Activated CD4-positive, alpha-beta T cell treated with anti-CD3 and anti-CD28 coated beads, Interleukin-2, amount 10 ng/mL, durations not matched to agents 24 days and 14 days (primary cell): ENCODE measurements at places on chromosomes 2 and 18. TPM values are rescaled to one million over a fixed set of nuclear protein-coding genes. Genes with fewer than 3 reads are reported as not detected.

DNA sequence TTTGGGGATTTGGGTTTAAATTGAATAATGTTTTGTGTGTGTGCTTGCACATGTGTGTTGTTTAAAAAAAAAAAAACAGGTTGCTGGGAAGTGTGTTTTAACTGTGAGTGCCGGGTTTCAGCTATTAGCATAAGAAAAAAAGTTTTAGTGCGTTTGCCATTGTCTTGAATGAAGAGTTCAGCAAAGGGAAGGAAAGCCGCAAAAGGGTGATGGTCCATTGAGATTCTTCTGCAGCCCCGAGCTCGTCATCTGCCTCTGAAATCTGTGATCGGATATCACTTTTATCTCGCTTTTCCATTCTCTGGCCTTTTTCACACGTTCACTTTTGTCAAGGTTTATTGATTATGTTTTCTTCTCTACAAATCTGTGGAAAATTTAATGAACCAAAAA lies 4.7 kb downstream of the GLI2 start:
- no peak overlapping the region for H3K27ac ChIP-seq
- H3K4me3 ChIP-seq, result no peak overlapping the region
- peaks cover 5% of the 10 kb centered on the region for H3K4me1 ChIP-seq
- no peak for DNase-seq
- H3K36me3 ChIP-seq, result no peaks in the 10 kb centered on the region
- peaks cover 75% of the 10 kb centered on the region for H3K27me3 ChIP-seq

DNA sequence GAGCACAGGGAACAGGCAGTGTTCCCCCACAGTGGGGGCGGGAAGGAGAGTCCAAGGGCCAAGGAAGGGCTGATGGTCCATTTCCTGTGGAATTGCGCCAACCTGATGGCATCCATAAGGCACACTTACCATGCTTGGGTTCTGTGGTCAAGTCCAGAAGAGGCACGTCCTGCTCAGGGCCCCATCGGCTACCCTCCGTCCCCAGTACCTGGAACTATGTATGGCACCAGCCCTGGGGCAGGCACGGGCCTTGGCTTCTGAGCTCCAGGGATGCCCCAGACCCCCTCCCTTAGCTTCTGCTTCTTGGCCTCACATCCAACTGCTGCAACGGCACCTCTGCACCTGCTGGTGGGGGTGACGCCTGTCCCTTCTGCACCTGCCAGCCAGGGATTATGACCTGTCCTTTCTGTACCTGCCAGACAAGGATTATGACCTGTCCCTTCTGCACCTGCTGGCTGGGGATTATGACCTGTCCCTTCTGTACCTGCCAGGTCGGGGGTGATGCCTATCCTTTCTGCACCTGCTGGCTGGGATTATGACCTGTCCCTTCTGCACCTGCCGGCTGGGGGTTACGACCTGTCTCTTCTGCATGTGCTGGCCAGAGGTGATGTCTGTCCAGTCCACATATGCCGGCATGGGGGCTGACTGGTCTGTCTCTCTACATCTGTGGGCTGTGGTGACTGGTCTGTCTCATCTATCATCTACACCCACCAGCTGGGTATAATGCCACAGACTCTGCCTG lies 45.4 kb upstream of the SNTG2 start:
- no peak for DNase-seq
- H3K27ac ChIP-seq, result no peak overlapping the region
- no peaks in the 10 kb centered on the region for H3K27me3 ChIP-seq
- no peak overlapping the region for H3K4me3 ChIP-seq

DNA sequence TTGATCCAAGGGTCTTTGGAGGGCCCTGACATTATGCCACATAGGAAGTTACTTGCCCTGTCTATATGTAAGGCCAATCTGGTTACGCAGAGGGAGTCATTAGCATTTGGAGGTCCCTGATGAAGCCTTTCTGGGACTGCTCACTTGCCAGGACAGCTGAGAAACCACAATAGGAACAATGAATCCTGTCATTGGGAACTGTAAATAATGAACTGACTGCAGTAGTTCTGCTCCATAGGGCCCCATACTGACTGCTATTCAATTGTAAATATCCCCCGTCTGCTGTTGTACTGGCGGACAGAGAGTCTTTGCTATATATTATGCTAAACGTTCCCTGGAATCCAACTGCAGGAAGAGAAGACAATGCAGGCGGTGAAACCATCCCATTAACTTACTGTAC lies 149.4 kb upstream of the DCC start:
- H3K4me1 ChIP-seq, result no peaks in the 10 kb centered on the region
- DNase-seq, result no peak
- no peaks in the 10 kb centered on the region for H3K36me3 ChIP-seq
- H3K4me3 ChIP-seq, result no peak overlapping the region

DNA sequence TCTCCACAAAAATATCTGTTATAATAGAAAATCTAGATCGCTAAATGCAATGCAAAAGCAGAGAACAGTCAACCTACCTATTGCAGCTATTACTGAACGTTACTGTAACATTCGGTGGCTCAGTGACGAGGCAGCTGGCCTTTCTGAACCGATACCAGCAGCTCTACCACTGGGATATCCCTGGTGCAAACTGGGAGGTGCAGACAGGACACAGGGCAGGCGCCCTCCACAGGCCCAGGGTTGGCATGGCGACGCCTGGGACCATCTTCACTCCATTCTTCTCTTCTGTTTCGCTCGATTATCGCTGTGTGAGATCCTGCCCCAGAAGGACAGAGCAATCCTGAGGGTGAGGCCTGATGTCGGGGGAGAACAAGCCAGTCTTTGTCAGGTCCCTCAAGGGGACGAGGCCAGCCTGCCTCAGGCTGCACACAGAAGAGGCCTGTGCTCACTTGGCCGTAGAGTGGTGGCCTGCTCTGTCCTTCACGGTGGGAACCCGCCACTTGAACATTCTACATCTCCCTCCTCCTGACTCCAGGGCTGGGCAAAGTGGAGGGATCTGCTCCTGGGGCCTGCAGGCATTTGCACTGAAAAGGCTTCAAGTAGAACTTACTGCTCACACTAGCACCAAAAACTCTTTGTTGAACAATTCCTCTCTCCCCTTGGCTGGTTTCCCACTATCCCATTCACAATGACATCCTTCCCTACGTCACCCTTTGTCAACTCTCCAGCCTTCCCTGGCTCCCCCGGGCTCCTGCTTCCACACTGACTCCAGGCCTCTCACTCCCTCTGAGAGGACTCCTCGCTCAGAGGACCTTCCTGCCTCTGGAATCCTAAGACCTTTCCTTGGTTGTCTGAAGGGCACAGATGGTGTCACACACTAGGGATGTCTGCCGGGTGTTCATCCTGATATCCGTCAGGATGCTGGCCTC lies 49.7 kb downstream of the CYRIA start:
- no peak overlapping the region for H3K4me3 ChIP-seq
- H3K27me3 ChIP-seq, result peaks cover 5% of the 10 kb centered on the region
- H3K36me3 ChIP-seq, result no peaks in the 10 kb centered on the region
- DNase-seq, result no peak
- H3K27ac ChIP-seq, result no peak overlapping the region

DNA sequence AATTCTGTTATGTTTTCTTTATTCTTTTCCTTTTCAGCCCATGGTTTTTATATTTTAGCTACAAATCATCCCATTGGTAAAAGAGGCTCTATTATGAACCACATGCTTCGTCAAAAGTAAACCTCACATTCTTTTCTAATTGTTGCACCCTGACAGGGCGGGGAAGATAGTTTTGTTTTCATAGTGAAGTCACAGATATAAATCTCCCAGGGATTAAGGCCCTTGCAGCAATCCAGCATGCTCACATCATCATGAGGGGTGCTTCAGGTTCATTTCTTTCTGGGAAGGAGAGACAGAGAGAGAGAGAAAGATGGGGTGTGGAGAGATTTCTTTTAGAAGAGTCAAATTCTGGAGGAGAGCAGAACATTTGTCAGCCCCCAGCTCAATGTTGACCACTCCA lies 124.5 kb upstream of the CDC42EP3 start:
- H3K4me1 ChIP-seq, result no peaks in the 10 kb centered on the region
- DNase-seq, result no peak
- peaks cover 5% of the 10 kb centered on the region for H3K27me3 ChIP-seq
- H3K27ac ChIP-seq, result no peak overlapping the region
- H3K36me3 ChIP-seq, result no peaks in the 10 kb centered on the region
- no peak overlapping the region for H3K4me3 ChIP-seq

GRCh38 chr2:26009567-26009963 lies 24.3 kb upstream of the RAB10 start:
- H3K4me3 ChIP-seq, result no peak overlapping the region
- H3K27ac ChIP-seq, result no peak overlapping the region
- no peaks in the 10 kb centered on the region for H3K27me3 ChIP-seq
- DNase-seq, result no peak

DNA sequence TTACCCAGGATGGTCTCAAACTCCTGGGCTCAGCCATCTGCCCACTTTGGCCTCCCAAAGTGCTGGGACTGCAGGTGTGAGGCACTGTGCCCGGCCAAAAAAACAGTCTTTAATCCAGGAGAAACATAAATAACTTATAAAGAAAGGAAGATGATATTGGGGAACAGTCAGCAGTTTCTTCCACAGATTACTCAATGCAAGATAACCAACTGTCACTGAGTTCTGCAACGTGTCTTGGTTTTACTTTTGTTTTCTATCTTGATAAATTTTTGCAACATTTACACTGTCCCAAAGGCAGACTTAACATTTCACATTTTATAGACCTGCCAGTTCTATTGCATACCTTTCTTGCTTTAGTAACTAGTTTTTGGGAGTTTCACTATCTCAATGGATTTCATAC lies 71.1 kb downstream of the ANKRD44 start:
- peak; percentile 73 for DNase-seq
- peak overlapping the region; percentile 94 for H3K27ac ChIP-seq
- peaks cover 71% of the 10 kb centered on the region for H3K4me1 ChIP-seq
- H3K36me3 ChIP-seq, result peaks cover 21% of the 10 kb centered on the region

- peaks cover 7% of the 10 kb centered on the region for H3K27me3 ChIP-seq
- no peaks in the 10 kb centered on the region for H3K4me1 ChIP-seq
- no peak for DNase-seq
Measured at GRCh38 chr2:170098626-170099312, 79.2 kb upstream of the MYO3B start.

DNA sequence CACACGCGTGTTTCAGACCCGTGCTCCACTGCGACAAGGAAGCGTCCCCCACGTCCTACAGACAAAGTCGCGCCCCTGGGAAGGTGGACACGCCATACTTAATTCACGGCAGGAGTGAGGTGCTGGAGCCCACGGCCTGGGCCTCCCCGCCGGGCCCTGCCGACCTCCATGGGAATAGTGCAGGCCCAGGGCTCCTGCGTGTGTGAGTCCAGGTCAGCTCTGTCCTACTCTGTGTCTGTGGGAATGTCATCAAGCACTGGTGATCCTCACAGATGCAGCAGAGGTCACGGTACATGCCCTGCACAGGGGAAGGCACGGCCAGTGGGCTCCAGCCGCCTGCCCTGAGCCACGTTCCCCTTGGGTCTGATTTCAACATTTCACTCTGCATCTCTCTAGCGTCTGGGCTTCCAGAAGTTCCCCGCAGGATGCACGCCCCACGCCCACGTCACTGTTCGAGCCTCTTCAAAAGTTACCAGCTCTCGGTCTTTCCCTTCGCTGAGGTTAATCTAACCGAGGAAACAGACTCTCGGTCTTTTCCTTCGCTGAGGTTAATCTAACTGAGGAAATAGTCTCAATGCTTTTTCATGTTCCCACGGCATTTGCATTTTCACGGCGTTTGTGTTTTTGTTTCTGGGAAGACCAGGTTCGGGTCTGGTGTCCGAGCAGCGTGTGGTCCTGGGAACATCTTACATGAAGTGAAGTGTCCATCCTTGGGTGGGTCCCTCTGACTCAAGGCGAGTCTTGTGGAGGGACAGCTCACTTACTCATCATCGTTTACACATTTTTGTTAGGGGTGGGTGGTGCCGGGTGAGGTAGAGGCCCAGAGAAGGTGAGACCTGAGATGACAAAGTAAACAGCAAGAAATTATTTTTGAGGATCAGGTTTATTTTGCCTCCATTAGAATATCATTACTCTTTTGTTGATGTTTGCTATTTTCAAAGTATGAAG lies 157.3 kb upstream of the ALKAL2 start:
- H3K27me3 ChIP-seq, result no peaks in the 10 kb centered on the region
- peak overlapping the region; percentile 64 for H3K4me3 ChIP-seq
- H3K27ac ChIP-seq, result peak overlapping the region; percentile 41

DNA sequence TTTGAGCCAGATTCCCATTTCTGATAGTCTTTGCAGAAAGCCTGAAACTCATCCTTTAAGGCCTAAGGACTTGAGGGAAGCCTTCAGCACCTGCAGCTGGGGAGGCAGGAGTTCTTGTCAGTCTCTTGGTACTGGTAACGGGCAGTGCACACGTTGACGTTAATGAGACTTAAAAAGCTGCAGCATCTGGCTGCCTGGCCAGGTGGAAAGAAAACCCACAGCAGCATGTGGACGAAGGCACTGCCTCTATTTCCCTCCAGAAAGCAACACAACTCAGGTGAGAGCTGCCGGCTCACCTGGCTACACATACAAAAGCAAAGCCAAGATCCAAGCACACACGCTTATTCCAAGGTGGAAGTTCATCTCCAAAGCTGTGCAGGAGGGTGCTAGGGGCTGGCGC lies 178.8 kb downstream of the ANAPC1 start:
- H3K27me3 ChIP-seq, result no peaks in the 10 kb centered on the region
- DNase-seq, result no peak
- H3K4me1 ChIP-seq, result peaks cover 62% of the 10 kb centered on the region
- peaks cover 3% of the 10 kb centered on the region for H3K36me3 ChIP-seq

DNA sequence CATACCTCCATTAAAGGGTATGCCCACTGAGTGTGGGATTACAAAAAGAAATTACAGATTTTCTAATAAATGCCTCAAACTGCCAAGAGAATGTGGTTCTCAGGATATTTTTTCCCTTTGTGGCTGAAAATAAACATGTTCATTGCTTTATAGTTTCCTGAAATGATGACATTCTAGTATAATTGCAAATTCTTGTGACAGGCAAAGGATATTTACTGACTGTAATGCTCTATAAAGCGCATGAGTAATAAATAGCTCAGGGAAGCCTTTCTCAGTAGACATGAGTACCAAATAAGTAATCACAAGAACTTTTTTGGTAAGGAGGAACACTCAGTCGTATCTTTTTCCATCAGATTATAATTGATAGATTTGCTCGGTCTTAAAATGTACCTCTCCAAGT lies 72.3 kb downstream of the FTCDNL1 start:
- H3K27me3 ChIP-seq, result no peaks in the 10 kb centered on the region
- no peak overlapping the region for H3K4me3 ChIP-seq
- H3K36me3 ChIP-seq, result no peaks in the 10 kb centered on the region
- H3K27ac ChIP-seq, result no peak overlapping the region
- H3K4me1 ChIP-seq, result no peaks in the 10 kb centered on the region

DNA sequence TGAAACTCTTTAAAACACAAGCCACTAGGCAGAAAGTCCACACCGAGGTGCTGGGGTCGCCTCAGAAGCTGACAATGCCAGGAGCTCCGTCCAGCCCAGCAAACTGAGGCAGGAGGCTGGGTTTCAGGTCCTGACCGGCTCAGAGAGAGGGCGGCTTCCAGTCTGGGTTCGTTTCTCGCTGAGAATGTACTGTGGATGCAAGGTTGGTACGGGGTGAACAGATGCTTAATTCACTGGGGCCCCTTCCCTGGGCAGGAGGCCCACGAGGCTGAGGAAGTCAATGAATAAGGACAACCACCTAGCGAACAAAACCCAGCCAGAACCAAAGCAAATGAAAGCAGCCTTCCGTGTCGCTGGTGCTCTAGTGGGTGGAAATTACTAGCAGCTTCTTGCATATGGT lies 142.0 kb downstream of the RTP5 start:
- no peaks in the 10 kb centered on the region for H3K36me3 ChIP-seq
- H3K27me3 ChIP-seq, result peaks cover 7% of the 10 kb centered on the region
- H3K4me3 ChIP-seq, result no peak overlapping the region
- H3K27ac ChIP-seq, result peak overlapping the region; percentile 20
- peaks cover 11% of the 10 kb centered on the region for H3K4me1 ChIP-seq

The ALPI gene
- total RNA-seq, result not detected in 2 replicates

The CYTIP gene
- 320 and 321 TPM in 2 replicates for total RNA-seq

The GALNT5 gene
- total RNA-seq, result not detected in 2 replicates

The KCNIP3 gene
- total RNA-seq, result 0.28 TPM in 1 of 2 replicates, not detected in the other

The NT5DC4 gene
- total RNA-seq, result 0.24 TPM in 1 of 2 replicates, not detected in the other

The CFAP221 gene
- not detected in 2 replicates for total RNA-seq

The NETO1 gene
- total RNA-seq, result not detected in 2 replicates

The CTAGE1 gene
- total RNA-seq, result not detected in 2 replicates
